NCI-H1048 (cell line): ENCODE measurements at places on chromosomes 12 and 14.

DNA sequence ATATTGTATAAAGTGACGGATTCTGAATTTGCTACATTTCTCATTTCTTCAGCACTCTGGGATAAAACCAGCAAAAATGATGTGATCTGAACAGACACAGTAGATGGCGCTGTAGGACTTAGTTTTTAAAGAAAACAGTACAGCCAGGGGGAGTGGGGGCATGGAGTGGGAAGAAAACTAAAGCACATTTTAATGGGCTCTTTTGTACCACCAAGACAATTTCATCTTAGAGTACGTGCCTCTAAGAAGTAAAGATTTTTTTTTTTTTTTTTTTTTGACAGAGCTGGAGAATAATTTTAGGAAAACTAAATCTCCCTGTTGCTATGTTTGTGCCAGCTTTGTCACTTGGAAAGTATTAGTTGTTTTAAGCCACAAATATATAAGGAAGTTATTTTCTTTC, 124.4 kb downstream of the RAD51B start:
- peak; percentile 56 for DNase-seq

DNA sequence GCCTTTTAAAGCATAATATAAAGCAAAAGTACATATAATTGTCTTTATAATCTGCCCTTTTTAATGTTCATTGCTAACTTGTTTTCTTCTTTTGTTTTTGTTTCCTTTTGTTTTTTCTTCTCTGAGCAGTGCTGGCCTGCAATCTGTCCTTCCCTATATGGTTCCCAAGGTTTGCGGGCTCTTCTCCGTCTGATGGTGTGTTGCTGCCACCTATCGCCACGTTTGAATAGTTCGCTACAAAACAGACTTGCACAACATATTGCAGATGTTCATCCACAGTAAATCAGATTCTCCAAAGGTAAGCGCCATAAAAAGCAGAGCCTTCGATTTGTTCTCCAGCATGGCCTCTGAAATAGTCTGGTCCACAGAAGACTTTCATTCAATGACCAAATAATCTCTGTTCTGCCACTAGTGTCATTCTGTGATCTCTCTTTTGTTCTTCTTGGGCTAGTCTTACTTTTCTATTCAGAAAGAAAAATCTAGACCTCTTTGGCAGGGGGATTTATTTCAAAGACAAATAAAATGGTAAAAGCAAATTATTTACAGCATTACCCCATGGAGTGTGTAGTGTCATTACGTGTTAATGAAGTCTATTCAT, 33.5 kb downstream of the C12orf50 start:
- peak; percentile 17 for DNase-seq

- DNase-seq: no peak
These were observed 15.7 kb upstream of the MAX start for GRCh38 chr14:65117769-65118745.

DNA sequence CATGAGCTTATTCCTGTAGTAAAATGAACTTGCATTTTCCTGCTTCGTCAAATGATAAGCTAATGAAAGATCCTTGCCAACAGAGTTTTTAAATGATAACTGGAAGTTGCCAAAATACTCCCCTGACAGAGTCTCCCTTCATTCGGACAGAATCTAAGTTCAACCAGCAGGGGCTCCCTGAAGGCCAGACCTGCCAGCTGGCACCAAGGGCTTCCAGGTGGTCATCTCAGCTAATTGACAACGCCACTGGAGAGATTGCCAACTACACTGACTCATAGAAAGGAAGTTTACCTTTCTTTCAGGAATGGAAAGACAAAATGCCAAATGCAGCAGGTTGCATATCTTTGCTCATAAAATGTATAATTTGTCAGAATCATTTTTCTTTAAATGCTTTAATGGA, 462.8 kb downstream of the GXYLT1 start:
- no peak for DNase-seq

- no peak for DNase-seq
These were observed 34.1 kb upstream of the STON2 start for GRCh38 chr14:81434230-81434629.

DNA sequence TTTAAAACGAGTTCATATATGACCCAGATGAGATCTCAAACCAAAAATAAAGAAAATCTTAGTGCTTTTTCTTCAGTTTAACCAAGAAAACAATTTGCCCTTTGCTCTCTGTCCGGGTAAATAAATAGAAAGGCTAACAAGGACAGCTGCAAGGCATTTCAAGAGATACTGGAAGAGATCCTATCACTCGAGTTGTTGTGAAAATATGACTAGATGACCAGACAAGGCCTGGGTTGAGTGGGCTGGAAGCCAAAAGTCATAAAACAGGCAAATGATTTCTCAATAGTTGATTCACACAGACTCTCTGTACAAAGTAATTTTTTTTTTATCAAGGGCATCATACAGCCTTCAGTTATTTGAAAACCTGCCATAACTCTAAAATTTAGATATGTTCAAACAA, 55.9 kb upstream of the AVPR1A start:
- peak; percentile 7 for DNase-seq

DNA sequence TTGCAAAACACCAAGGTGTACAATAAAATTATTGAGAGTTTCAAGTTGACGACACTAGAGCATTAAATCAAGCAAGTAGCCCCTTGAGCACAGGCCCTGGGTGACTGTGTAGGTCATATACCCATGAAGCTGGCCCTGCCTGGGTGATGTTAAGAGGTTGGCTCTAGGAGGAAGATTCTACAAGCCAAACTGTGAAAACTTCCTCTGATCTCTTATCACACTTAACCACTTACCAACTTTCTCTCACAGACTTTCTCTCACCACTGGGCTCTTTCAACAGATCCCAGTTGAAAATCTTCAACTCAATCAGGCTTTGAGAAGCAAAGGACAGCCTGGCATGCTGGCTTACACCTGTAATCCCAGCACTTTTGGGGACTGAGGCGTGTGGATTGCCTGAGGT, 186.9 kb upstream of the BTG1 start:
- DNase-seq: no peak

DNA sequence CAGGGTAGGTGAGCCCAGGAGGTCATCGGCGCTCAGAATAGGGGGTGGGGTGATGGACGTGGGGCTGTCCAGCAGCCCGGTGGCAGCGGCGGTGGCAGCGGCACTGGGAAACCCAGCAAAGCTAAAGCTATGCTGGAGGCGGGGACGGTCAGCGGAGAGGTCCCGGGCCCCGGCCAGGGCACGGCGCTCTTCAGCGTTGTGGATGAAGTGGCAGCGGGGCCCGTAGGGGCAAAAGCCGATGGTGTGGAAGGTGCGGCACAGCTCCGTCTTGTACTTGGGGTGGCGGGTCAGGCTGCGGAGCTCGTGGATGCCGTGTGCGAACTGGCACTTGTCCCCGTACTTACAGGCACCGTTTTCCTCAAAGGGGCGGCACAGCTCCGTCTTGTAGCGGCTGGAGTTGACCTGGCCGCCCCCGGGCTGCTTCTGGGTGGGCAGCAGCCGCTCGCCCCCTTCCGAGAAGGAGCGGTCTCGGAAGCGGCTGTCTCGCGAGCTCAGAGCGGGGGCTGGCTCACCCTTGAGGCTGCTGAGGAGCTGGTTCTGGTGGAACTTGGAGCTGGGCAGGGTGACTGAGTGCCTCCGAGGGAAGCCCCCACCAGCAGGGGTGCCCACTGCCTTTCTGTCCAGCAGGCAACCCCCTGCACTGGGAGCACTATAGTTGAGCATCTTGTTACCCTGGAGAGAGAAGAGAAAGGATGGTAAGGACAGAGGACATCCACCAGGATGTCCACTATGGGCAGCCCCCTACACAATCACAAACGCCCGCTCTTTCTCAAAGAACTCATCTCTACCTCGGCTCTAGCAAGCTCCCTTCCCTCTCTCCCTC, 2.8 kb downstream of the ZFP36L1 start:
- no peak for DNase-seq

GRCh38 chr14:32913725-32914124, 25.0 kb upstream of the NPAS3 start:
- DNase-seq: no peak

- DNase-seq: no peak
These were observed 21.8 kb downstream of the TEP1 start for GRCh38 chr14:20391505-20391904.

DNA sequence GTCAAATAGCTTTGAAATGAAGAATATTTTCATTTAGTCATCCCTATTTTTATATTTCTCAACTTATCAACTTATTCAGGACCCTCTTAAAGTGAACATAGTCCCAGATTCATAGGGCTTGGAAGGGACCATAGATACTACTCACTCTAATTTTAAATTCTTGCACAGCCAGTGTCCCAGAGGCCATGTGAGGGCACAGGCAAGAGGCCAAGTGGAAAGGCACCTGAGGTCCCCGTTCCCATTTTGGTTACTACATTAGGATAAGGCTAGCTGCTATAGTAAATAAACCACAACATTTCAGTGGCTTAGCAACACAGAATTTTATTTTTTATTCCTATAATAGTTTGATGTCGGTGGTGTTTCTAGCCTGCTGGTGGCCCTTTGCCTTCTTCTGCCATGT, 227.8 kb downstream of the SPTSSA start:
- no peak for DNase-seq

DNA sequence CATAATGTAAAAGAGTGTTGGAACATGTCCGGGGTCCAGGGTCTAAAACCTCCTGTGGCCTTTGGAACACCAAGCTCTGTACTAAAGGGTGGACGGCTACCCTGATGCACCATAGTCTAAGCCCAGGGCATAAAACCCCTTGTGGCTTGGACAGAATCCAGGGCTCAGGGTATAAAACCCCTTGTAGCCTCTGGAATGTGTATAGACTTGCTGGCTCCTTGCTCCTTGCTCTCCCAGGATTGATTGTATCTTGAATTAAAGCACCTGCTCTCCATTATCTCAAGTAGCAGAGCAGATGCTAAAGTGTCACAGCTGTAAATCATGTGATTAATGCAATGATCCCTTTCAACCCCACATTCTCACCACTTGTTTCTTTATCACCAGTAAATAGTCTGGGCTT, 556.5 kb downstream of the LRFN5 start:
- DNase-seq: no peak

DNA sequence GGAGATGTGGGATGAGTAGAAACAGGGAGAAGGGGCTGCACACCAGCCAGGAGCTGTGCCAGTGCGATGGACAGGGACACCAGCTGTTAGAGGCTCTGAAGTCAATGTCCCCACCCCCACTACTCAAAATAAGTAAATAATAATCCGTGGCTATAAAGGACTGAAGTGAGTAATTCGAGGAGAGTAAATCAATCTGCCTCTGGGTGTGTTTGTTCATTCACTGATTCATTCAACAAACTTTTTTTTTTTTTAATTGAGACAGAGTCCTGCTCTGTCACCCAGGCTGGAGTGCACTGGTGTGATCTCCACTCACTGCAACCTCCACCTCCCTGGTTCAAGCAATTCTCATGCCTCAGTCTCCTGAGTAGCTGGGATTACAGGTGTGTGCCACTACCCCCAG, 363.6 kb downstream of the TMEM132D start:
- no peak for DNase-seq
